ENCODE measurements at places on chromosomes 12 and 14. TPM values are rescaled to one million over a fixed set of nuclear protein-coding genes. Genes with fewer than 3 reads are reported as not detected.
A peak's percentile ranks its signal among the peaks of the same experiment; 100 is the strongest.

TRHDE gene
- 0.22 TPM for total RNA-seq

DBX2 gene
- 0.06 TPM for total RNA-seq

DUSP16 gene
- total RNA-seq, result 24.0 TPM

KRT75 gene
- not detected for total RNA-seq

KRT71 gene
- not detected for total RNA-seq

MYL2 gene
- not detected for total RNA-seq

HPD gene
- total RNA-seq, result not detected

TRPV4 gene
- 0.56 TPM for total RNA-seq

RPL10L gene
- not detected for total RNA-seq

DNA sequence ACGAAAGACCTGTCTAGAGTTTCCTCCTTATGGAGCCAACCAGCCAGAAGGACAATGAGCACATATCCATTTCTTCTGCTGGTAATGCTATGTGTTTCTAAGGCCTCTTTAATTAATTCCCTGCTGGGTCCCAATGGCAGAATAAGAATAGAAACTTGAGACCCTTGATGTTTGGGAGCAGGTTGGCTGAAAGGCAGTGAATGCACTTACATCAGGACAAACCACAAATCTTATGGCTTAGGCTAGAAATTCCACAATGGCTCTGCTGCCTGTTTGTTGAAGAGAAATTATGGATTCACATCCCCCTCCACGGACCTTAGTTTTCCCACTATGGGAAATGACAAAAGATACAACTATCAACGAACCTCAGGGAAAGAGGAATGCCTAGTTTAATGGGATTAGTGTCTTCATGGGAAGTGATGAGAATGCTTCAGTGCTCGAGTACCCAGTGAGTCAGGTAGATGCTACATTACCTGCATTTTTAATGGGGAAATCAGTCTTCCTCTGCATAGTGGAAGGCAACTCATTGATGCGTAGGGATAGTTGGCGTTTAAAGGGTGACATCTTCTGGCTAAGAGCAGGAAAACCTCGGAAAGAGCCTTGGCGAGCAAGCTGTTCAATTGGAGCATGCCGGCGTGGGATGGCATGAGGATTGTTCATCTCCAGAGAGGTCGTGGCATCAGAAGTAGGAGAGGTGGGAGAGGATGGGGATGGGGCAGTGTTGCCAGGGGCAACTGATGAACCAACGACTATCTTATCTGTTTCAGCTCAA lies 46.5 kb downstream of the PAPLN start:
- peaks cover 23% of the 10 kb centered on the region for H3K4me1 ChIP-seq
- H3K27me3 ChIP-seq, result no peaks in the 10 kb centered on the region
- H3K27ac ChIP-seq, result no peak overlapping the region
- no peaks in the 10 kb centered on the region for H3K36me3 ChIP-seq
- no peak overlapping the region for H3K4me3 ChIP-seq

GRCh38 chr12:57459055-57459749 lies 383 bp upstream of the GLI1 start:
- DNase-seq, result peak; percentile 96
- H3K4me3 ChIP-seq, result peak overlapping the region; percentile 56
- H3K4me1 ChIP-seq, result peaks cover 35% of the 10 kb centered on the region
- no peaks in the 10 kb centered on the region for H3K36me3 ChIP-seq
- no peak overlapping the region for H3K27ac ChIP-seq

GRCh38 chr14:35189422-35189821 lies 67.1 kb downstream of the PRORP start:
- no peaks in the 10 kb centered on the region for H3K27me3 ChIP-seq
- H3K27ac ChIP-seq, result no peak overlapping the region
- DNase-seq, result no peak
- no peaks in the 10 kb centered on the region for H3K36me3 ChIP-seq

- H3K27ac ChIP-seq, result peak within 1 kb of the TSS; percentile 64
- no peaks in the 10 kb centered on the region for H3K36me3 ChIP-seq
- H3K4me1 ChIP-seq, result peaks cover 10% of the 10 kb centered on the region
- H3K4me3 ChIP-seq, result peak within 1 kb of the TSS; percentile 85
- DNase-seq, result peak; percentile 83
- no peaks in the 10 kb centered on the region for H3K27me3 ChIP-seq
These were observed at the start of gene CCNB1IP1 for GRCh38 chr14:20332788-20333493. TSS of gene CCNB1IP1 (minus strand) at chr14:20333279. CDS start at chr14:20316523, 16,756 bp downstream.

GRCh38 chr12:6652391-6652790 lies 5.2 kb upstream of the ACRBP start:
- no peak overlapping the region for H3K4me3 ChIP-seq
- H3K4me1 ChIP-seq, result no peaks in the 10 kb centered on the region
- H3K27me3 ChIP-seq, result no peaks in the 10 kb centered on the region

- H3K27me3 ChIP-seq, result no peaks in the 10 kb centered on the region
- DNase-seq, result no peak
- no peaks in the 10 kb centered on the region for H3K4me1 ChIP-seq
- peaks cover 47% of the 10 kb centered on the region for H3K36me3 ChIP-seq
- no peak overlapping the region for H3K27ac ChIP-seq
These were observed 11.6 kb upstream of the SUPT16H start for GRCh38 chr14:21395450-21395849.

- peaks cover 27% of the 10 kb centered on the region for H3K4me1 ChIP-seq
- DNase-seq, result peak; percentile 59
- peaks cover 59% of the 10 kb centered on the region for H3K27me3 ChIP-seq
- H3K4me3 ChIP-seq, result peak overlapping the region; percentile 67
- no peak overlapping the region for H3K27ac ChIP-seq
These were observed 20.0 kb downstream of the BEGAIN start for GRCh38 chr14:100567009-100567876.

DNA sequence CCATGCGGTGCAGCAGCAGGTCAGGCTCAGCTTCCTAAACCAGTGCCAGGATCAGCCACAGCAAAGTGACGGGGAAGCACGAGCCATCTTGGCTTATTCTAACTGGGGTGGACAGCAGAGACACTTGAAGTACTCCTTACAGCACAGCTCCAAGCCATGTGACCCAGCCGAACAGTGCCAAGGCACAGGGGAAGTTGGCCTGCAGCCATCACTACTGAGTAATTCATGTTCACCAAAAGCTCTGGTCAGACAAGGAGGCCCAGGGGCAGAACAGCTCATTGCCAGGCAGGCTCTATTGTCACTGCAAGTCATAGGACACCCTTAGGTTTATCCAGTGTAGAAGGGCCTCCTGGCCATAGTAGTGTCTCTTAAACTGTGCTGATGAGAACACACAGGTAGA lies 23.4 kb upstream of the SLC35F4 start:
- no peak for DNase-seq
- H3K4me1 ChIP-seq, result no peaks in the 10 kb centered on the region
- H3K36me3 ChIP-seq, result no peaks in the 10 kb centered on the region

GRCh38 chr14:103671911-103672310 lies 42.9 kb downstream of the KLC1 start:
- H3K27me3 ChIP-seq, result no peaks in the 10 kb centered on the region
- no peak overlapping the region for H3K27ac ChIP-seq
- peaks cover 29% of the 10 kb centered on the region for H3K36me3 ChIP-seq
- DNase-seq, result no peak
- H3K4me1 ChIP-seq, result no peaks in the 10 kb centered on the region

GRCh38 chr14:42070031-42070430 lies 463.4 kb downstream of the LRFN5 start:
- no peaks in the 10 kb centered on the region for H3K36me3 ChIP-seq
- no peak overlapping the region for H3K27ac ChIP-seq
- no peaks in the 10 kb centered on the region for H3K27me3 ChIP-seq
- no peak for DNase-seq
- no peak overlapping the region for H3K4me3 ChIP-seq
- H3K4me1 ChIP-seq, result no peaks in the 10 kb centered on the region

GRCh38 chr12:19421503-19422282 lies 17.6 kb upstream of the AEBP2 start:
- DNase-seq, result no peak
- no peaks in the 10 kb centered on the region for H3K27me3 ChIP-seq
- no peaks in the 10 kb centered on the region for H3K36me3 ChIP-seq
- H3K4me1 ChIP-seq, result no peaks in the 10 kb centered on the region
- no peak overlapping the region for H3K27ac ChIP-seq

DNA sequence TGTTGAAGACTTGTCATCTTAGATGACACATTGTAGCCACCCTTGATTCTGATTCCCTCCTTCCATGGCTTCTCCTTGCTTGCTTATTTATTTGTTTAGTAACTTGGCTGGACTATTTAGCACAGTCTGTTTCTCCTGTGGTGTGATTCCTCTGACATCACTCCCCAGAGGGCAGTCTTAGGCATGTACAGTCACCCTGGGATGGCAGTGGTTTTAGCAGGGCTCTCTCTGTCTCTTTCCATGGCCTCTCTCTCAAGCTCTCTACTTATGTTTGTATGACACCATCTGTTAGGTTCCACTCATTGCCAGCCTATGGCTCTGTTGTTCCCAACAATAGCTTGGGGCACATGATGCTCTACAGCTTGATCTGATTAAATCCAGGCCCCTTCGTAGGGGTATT lies 158.3 kb downstream of the ADGRD1 start:
- DNase-seq, result no peak
- peaks cover 16% of the 10 kb centered on the region for H3K4me1 ChIP-seq
- H3K36me3 ChIP-seq, result no peaks in the 10 kb centered on the region
- no peak overlapping the region for H3K27ac ChIP-seq
- H3K27me3 ChIP-seq, result no peaks in the 10 kb centered on the region

DNA sequence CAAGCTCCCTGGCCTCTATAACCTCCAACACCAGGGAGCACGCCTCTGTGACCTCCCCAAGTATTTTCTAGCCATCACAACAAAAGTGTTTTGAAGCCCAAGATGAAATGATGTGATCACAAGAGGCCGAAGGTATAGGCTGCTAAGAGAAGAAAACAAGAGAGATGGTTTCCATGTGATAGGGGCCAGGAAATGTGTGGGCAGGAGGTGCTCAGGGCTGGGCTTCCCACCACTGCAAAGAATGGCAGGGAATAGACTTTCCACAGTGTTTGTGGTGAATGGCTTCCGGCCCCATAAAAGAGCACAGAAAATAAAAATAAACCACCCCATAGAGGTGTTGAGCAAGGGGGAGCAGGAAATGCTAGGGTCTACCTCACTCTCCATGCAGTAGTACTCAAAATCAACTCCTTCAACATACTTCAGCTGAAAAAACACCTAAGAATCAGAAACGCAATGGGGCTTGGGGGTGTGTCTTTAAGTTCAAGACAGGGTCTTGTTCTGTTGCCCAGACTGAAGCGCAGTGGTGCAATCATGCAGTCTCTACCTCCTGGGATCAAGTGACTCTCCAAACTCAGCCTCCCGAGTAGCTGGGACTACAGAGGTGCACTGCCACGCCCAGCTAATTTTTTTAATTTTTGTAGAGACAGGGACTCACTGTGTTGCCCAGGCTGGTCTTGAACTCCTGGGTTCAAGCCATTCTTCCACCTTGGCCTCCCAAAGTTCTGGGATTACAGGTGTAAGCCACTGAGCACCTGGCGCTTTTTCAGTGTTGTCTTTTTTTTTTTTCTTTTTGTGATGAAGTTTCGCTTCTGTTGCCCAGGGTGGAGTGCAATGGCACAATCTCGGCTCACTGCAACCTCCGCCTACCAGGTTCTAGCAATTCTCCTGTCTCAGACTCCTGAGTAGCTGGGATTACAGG lies 27.1 kb downstream of the DAD1 start:
- DNase-seq, result no peak
- H3K4me1 ChIP-seq, result peaks cover 32% of the 10 kb centered on the region
- no peak overlapping the region for H3K27ac ChIP-seq

GRCh38 chr12:68114606-68115005 lies 44.9 kb downstream of the IFNG start:
- no peak for DNase-seq
- H3K4me1 ChIP-seq, result peaks cover 6% of the 10 kb centered on the region

GRCh38 chr14:69853774-69854173 lies 25.4 kb upstream of the SMOC1 start:
- no peak overlapping the region for H3K27ac ChIP-seq
- no peak overlapping the region for H3K4me3 ChIP-seq
- DNase-seq, result no peak
- no peaks in the 10 kb centered on the region for H3K36me3 ChIP-seq
- no peaks in the 10 kb centered on the region for H3K27me3 ChIP-seq

DNA sequence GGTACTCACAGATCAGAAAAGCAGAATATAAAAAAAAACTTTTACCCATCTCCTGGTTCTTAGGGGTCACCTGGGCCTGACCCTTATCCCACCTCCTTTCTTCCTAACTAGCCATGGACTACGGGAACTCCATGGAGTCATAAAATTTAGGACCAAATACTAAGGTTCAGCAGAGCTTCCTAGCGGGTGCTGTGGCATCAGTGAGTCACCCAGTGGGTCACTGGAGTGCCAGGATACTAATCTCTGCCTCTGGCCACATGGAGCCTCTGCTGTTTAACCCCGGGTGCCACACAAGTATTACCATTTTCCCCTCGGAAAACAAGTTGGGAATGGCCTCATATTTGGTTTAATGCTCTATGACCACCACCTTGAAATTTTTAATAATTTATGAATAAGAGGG lies 6.9 kb downstream of the ZBTB39 start:
- no peak overlapping the region for H3K27ac ChIP-seq
- peaks cover 9% of the 10 kb centered on the region for H3K36me3 ChIP-seq

GRCh38 chr12:127590868-127591267 lies 676.1 kb upstream of the TMEM132C start:
- H3K4me3 ChIP-seq, result no peak overlapping the region
- peaks cover 42% of the 10 kb centered on the region for H3K4me1 ChIP-seq
- no peak overlapping the region for H3K27ac ChIP-seq
- no peaks in the 10 kb centered on the region for H3K36me3 ChIP-seq
- DNase-seq, result no peak

DNA sequence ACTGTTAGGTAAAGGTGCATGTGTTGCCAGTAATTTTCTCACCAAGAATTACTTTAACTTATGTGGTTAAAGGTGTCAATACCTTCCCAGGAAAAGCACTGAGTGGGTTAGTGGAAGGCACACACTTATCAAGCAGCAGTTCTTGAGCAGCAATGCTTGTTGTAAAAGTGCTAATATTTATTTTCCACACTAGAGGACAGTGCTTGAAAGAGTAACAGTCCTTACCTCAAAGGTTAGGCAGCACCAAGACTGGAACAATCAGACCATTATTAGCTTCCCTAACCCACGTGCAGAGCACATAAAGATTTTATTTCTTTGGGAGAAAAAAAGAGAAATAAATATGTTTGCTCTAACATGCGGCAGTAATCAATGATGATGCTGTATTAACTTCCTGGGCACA lies 48.8 kb upstream of the KRR1 start:
- no peaks in the 10 kb centered on the region for H3K36me3 ChIP-seq
- H3K27ac ChIP-seq, result no peak overlapping the region
- no peak overlapping the region for H3K4me3 ChIP-seq
- no peak for DNase-seq
- H3K27me3 ChIP-seq, result no peaks in the 10 kb centered on the region
- peaks cover 9% of the 10 kb centered on the region for H3K4me1 ChIP-seq

- no peak overlapping the region for H3K4me3 ChIP-seq
- no peaks in the 10 kb centered on the region for H3K27me3 ChIP-seq
- no peak for DNase-seq
- H3K27ac ChIP-seq, result no peak overlapping the region
These were observed 42.7 kb upstream of the SLC6A15 start for GRCh38 chr12:84955298-84955697.

Data from neural progenitor cell (in vitro differentiated cells).